ENCODE measurements at places on chromosomes 7 and 10. TPM values are rescaled to one million over a fixed set of nuclear protein-coding genes. Genes with fewer than 3 reads are reported as not detected.
A peak's percentile ranks its signal among the peaks of the same experiment; 100 is the strongest.

DNA sequence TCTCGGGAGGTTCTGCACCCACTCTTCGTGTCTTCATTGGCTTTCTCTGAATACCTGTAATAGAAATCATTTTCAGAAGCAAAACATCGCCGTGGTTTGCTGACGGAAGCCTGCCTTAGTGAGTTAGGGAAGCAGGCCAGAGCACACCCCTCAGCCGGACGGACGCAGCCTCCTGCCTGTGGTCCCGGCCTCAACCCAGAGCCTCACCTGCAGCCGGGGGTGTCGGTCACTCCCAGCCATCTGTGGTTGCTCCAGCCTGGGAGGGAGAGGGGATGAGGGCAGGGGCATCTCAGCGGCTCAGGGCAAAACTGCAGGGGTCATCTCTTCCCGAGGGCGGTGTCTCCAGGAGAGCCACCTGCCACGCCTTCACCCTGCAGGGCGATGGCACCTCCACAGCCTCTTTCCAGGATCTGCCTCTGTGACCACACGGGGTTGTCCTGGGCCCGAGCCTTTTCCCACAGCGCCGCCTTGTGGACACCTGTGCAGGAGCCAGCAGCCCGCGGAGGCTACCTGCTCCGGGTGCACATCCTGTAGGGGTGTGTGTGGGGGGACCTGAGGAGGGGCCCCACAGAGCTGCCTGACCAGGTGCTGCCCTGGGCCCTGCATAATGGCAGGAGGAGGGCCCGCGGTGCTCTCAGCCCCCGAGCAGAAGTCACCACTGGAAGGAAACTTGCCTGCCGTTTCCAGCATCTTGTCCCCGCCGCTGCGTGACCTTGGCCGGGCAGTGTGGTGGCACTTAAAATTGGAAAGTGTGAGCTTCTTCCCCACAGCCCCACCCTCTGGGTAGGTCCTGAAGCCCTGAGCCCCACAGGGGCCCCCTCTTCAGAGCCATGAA, 21.6 kb upstream of the AP5Z1 start:
- peaks cover under 1% of the 10 kb centered on the region for H3K4me1 ChIP-seq
- no peak overlapping the region for H3K4me3 ChIP-seq
- H3K27ac ChIP-seq: no peak overlapping the region
- peak; percentile 84 for DNase-seq

DNA sequence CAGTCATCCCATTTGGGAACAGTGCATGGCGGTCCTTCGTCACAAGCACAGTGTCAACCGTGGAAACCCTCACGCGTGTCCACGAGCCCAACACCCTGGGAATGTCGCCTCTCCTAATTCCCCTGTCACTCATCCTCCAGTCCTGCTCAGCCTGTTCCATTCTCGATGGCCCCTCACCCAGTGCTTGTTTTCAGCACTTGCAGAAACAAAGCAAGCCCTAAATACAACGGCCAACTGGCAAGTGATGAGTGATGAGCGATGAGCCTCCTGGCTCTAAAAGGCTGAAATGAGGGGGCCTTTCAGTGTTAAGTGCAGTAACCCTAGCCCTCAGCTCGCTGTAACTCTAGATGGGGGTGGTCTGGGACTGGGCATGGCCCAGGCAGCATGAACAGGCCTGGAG, 22.6 kb downstream of the NKX2-3 start:
- H3K4me3 ChIP-seq: no peak overlapping the region
- DNase-seq: no peak
- no peak overlapping the region for H3K27ac ChIP-seq

DNA sequence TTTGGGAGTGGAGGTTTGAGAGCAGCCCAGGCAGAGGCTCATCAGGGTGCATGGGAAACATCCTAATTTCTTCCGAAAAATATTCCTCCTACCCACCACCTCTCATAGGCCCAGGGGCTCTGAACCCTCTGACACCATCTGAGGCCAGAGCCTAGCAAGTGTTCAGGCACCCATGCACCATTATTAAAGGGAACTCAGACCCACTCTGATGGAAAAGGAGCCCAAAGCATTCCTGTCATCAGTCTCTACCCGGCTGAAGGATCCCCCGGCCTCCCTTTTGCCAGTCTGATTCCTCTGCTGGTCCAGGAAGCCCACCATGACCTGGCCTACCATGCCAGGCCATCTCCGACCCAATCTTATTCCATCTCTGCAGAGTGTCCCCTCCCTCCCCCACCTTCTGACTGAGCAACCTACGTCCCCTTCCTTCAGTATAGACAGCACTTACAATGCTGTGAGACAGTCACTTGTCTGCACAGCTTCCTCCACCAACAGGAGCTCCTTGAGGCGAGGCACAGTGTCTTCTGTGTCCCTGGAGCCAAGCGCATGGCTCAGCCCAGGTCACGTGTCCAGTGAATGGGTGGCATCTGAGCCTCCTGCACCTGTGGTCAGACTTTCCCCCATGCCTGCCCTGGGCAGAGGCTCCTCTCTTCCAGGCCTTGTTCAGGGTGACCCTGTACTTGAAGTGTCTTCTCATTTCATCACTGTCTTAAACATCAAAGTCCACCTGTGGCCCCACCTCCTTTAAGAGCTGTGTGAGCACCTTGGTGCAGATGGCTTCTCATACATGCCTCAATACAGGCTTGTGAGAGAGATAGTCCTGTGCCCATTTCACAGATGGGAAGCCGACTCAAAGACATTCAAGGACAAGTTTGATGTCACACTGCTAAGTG, 889 bp upstream of the GPR15LG start:
- H3K27me3 ChIP-seq: no peaks in the 10 kb centered on the region
- no peak overlapping the region for H3K27ac ChIP-seq
- no peak for DNase-seq
- H3K36me3 ChIP-seq: no peaks in the 10 kb centered on the region
- H3K4me1 ChIP-seq: no peaks in the 10 kb centered on the region

DNA sequence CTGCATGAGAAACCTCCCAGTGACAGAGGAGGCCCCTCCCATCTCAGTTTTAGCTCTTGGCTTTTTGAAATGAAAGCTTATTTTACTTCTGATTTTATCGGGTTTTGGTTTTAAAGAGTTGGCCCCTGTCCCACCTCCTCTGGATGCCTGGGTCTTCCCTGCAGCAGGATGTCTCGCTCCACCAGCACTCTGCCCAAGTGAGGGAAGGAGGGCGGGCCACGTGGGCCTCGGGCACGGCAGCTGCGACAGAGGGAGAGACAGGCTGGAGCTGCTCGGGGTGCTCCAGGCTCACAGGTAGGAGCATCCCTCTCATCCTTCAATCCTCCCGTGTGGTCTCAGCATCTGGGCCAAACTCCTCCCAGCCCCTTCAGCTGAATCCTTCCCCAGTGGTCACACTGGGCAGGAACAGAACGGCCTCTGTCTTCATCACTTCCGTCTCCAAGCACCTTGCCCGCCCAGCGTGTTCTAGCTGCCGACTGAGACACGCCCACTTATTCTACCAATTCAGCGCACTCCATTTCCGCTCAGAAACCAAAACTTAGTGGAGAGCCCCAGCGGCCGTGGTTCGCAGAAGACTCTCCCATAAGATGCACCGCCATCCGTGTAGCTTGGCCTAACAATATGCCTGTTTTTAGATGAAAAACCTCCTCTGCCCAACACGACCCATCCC, 222.9 kb downstream of the GLRX3 start:
- H3K4me1 ChIP-seq: no peaks in the 10 kb centered on the region
- H3K27ac ChIP-seq: no peak overlapping the region
- no peak for DNase-seq
- H3K4me3 ChIP-seq: no peak overlapping the region
- no peaks in the 10 kb centered on the region for H3K36me3 ChIP-seq
- H3K27me3 ChIP-seq: no peaks in the 10 kb centered on the region

DNA sequence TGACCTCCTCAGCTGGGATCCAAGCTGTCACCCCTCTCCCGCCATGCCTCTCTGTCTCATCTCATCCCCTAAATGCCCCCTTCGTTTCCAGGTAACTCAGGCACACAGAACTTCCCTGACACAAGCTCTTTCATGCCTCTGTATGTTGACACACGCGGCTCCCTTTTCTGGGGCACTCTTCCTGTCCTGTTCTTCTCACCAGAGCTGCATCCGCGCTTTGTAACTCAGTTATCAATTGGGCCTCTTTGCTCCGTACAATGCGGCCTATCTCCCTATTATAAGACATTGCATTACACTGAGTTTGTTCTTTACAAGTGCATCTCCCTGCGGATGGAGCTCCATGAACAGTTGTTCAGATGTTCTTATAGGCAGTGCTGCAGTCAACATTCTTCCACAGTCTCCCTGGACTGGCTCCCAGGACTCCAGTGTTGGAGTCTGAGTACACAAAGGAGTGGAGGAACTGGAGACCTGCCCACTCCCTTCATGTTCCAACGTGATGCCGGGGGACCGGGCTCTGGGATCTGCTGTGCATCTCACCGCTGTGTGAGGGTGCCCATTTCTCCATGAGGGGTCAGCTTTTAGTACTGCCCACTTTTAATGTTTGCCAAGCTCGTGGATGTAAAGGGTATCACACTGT, 56.9 kb upstream of the TNS3 start:
- no peak overlapping the region for H3K4me3 ChIP-seq
- no peaks in the 10 kb centered on the region for H3K36me3 ChIP-seq
- DNase-seq: no peak
- no peak overlapping the region for H3K27ac ChIP-seq
- H3K27me3 ChIP-seq: no peaks in the 10 kb centered on the region

DNA sequence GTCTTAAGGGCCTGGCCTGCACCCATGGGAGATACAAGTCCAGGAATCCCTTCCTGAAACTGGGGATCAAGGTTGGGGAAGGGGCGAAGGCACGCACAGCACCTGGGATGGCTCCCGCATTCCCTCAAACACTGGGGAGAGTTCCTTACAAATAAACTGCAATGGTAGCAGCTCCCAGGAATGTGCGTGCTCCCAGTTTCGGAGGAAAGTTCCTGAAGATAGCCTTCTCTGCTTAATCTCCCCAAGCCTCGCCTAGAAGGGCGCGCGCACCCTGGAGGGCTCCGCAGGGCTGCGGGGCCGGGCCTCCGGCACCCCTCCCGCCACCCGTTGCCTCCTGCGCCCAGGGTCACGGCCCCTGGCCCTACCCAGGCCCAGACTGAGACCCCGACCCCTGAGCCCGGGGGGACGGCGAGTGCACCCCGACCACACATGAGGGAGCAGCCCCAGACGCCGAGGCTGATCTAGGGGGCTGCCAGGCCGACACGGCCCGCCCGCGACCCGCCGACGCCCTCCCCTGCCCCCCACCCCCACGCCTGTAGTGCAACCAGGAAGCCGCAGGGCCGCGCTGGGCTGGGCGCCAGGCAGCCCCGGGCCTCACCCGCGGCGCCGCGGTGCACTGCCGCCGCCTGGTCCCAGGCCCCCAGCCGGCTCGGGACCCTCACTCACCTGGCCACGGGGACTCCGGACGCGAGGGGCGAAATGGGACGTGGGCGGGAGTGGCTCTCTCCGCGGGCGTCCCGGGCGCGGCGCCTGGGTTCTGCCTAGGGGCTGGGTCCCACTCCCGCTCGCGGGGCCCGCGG, 460 bp downstream of the ANXA11 start:
- peak overlapping the region; percentile 98 for H3K27ac ChIP-seq
- H3K4me1 ChIP-seq: peaks cover 71% of the 10 kb centered on the region
- no peaks in the 10 kb centered on the region for H3K36me3 ChIP-seq
- no peaks in the 10 kb centered on the region for H3K27me3 ChIP-seq
- H3K4me3 ChIP-seq: peak overlapping the region; percentile 84

DNA sequence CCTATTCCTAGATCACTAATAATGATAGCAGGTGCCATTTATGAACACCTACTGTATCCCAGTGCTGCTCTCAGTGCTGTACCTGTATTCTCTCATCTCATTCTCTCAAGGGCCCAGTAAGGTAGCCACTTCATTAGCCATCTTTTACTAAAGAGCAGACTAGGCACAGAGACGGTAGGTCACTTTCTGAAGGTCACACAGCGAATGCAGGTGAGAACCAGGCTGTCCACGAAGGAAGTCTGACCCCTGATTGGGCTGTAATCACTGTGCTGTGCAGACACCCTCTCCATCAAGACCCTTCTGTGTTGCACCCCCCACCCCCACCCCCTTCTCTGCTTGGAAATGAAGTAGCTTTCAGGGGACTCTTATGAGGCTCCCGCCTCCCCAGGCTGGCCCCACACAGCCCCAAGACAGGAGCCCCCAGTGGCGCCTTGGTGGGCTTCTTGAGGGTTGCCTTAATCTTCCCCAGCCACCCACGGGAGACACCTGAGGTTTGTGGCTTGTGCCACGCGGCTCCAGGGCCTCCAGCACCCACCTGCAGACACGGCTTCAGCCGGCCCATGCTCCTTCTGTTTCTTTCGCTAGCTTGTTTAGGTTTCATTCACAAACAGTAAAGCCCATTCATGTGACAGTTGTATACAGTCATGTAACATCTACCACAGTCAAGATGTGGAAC, 81.7 kb upstream of the FAM20C start:
- H3K27ac ChIP-seq: no peak overlapping the region
- H3K27me3 ChIP-seq: no peaks in the 10 kb centered on the region
- no peak for DNase-seq

DNA sequence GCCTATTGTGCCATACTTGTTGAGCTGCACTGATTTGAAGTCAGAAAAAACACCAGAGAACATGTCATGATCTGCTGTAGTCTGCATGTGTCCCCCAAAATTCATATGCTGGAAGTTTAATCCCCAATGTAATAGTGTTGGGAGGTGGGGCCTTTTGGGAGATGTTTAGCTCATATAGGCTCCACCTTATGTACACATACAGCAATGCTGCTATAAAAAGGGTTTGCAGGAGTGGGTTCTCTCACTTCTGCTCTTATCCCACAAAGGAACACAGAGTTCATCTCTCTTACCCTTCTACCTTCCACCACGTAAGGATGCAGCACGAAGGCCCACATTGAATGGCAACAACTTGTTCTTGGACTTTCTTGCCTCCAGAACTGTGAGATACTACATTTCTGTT, 23.0 kb downstream of the GPR22 start:
- no peak for DNase-seq
- no peak overlapping the region for H3K27ac ChIP-seq
- H3K36me3 ChIP-seq: no peaks in the 10 kb centered on the region
- no peaks in the 10 kb centered on the region for H3K27me3 ChIP-seq
- H3K4me3 ChIP-seq: no peak overlapping the region

GRCh38 chr7:95716357-95717122, 55.8 kb upstream of the DYNC1I1 start:
- H3K27ac ChIP-seq: no peak overlapping the region
- no peak overlapping the region for H3K4me3 ChIP-seq
- H3K4me1 ChIP-seq: no peaks in the 10 kb centered on the region
- H3K36me3 ChIP-seq: no peaks in the 10 kb centered on the region
- peak; percentile 13 for DNase-seq

- DNase-seq: no peak
- no peak overlapping the region for H3K4me3 ChIP-seq
- no peaks in the 10 kb centered on the region for H3K4me1 ChIP-seq
- H3K27me3 ChIP-seq: no peaks in the 10 kb centered on the region
Observed at GRCh38 chr10:8173866-8174243, 119.4 kb downstream of the GATA3 start.

- no peaks in the 10 kb centered on the region for H3K4me1 ChIP-seq
- H3K36me3 ChIP-seq: no peaks in the 10 kb centered on the region
- no peak overlapping the region for H3K27ac ChIP-seq
- no peak overlapping the region for H3K4me3 ChIP-seq
Observed at GRCh38 chr10:43094085-43094484, 17.2 kb downstream of the RET start.

- H3K27ac ChIP-seq: peak overlapping the region; percentile 67
- H3K36me3 ChIP-seq: peaks cover 22% of the 10 kb centered on the region
- H3K4me3 ChIP-seq: peak overlapping the region; percentile 21
- peaks cover 51% of the 10 kb centered on the region for H3K4me1 ChIP-seq
Observed at GRCh38 chr10:132407846-132408278, 10.9 kb downstream of the PWWP2B start.

Gene LBX1
- not detected for total RNA-seq

Gene TMEM184A
- 0.51 TPM for total RNA-seq

Gene EEPD1
- 6.1 TPM for total RNA-seq

Gene FAM237B
- not detected for total RNA-seq

Gene EVX1
- total RNA-seq: not detected

Gene CTTNBP2
- total RNA-seq: 1.9 TPM

Gene SDK1
- 5.3 TPM for total RNA-seq

Gene PTPN12
- total RNA-seq: 39.2 TPM

Gene BTBD16
- not detected for total RNA-seq

Data from heart right ventricle (tissue), 16 donors.